ENCODE measurements at places on chromosomes 2 and 18. TPM values are rescaled to one million over a fixed set of nuclear protein-coding genes. Genes with fewer than 3 reads are reported as not detected.

Gene TEKT4
- not detected for total RNA-seq

GRCh38 chr18:56977309-56977708 is 169.6 kb upstream of the BOD1L2 start:
- no peak overlapping the region for H3K4me3 ChIP-seq
- H3K27ac ChIP-seq = no peak overlapping the region
- H3K27me3 ChIP-seq = no peaks in the 10 kb centered on the region
- DNase-seq = no peak

DNA sequence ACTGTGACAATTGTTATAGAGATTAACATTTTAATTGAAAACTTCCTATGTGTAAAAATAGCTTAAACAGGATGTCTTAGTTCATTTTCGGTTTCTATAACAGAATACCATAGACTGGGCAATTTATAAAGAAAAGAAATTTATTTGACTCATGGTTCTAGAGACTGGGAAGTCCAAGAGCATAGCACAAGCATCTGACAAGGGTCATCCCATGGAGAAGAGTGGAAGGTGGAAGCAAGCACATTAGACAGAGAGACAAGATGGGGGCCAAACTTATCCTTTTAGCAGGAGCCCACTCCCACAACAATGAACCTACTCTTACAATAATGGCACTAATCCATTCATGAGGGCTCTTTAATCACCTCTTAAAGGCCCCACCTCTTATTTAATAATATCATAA is 100.3 kb downstream of the FAM161A start:
- no peak overlapping the region for H3K4me3 ChIP-seq
- no peak overlapping the region for H3K27ac ChIP-seq
- DNase-seq = no peak
- no peaks in the 10 kb centered on the region for H3K36me3 ChIP-seq

GRCh38 chr2:26723991-26724750 is 31.6 kb downstream of the KCNK3 start:
- H3K27me3 ChIP-seq = no peaks in the 10 kb centered on the region
- H3K4me1 ChIP-seq = peaks cover 69% of the 10 kb centered on the region
- H3K27ac ChIP-seq = peak overlapping the region; percentile 97
- H3K4me3 ChIP-seq = no peak overlapping the region
- no peaks in the 10 kb centered on the region for H3K36me3 ChIP-seq
- peak; percentile 98 for DNase-seq

GRCh38 chr2:48713647-48714046 is 41.9 kb downstream of the LHCGR start:
- no peak for DNase-seq
- no peaks in the 10 kb centered on the region for H3K4me1 ChIP-seq
- H3K4me3 ChIP-seq = no peak overlapping the region
- no peaks in the 10 kb centered on the region for H3K36me3 ChIP-seq
- H3K27ac ChIP-seq = no peak overlapping the region
- H3K27me3 ChIP-seq = no peaks in the 10 kb centered on the region

DNA sequence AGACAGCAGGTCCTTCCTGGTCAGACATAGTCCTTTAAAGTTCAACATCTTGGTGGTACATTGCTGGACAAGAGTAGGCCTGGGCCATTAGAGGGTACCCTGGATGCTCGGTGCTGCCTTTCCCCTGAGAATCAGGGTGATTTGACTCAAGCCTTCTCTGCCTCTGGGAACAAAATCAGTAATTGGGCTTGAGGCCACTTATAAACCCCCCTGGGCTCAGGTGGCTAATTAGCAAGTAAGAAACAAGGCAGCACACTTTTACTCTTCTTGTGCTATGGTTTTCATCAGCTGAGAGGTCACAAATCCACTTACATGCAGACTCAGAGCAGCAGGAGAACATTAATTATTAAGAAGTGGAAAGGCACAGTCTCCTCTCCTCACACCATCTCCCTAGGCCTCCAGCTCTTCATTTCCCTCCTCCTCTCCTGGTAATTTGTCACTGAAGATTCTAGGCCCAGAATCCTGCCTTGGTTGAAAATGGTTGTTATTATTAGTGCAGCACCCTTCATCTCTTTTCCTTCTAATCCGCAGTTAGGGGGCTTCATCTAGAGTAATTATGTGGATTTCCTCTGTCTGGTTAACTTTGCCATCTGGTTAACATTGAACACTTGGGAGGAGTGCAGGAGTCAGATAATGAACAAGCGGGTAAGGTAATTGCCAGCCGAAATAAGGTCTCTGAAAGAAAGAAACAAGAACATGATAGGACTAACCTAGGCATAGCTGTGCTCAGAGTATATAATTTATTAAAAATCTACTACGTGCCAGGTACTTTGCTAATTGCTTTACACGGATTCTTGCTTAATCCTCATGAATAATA is 29.7 kb upstream of the CASP10 start:
- H3K36me3 ChIP-seq = no peaks in the 10 kb centered on the region
- no peaks in the 10 kb centered on the region for H3K27me3 ChIP-seq
- DNase-seq = no peak
- peak overlapping the region; percentile 86 for H3K27ac ChIP-seq

Gene IL1RL1
- total RNA-seq = 51.0 TPM

Gene ARMC9
- total RNA-seq = 59.1 TPM
